ENCODE measurements at places on chromosomes 3 and 15.

DNA sequence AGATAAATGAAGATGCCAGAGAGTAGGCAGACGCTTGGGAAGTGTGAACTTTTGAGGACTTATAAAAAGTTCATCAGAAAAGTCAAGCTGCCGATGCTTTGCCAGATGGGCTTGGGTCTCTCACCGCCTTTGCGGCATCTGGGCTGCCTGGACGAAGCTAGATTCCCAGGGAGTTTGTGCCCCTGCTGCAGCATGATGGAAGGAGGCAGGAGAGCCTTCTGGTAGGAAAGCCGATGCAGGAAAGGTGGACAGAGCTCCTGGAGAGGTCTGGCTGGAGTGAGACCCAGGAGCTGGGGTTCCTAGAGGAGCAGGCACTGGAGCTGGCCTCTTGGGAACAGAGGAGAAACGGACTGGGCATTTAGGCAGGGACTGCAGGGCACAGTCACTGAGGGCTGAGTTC, 51.9 kb upstream of the ATP2B2 start:
- DNase-seq: no peak

- no peak for DNase-seq
These were observed 490.8 kb downstream of the CNTN4 start for GRCh38 chr3:2589336-2589969.

- no peak for DNase-seq
These were observed 72.6 kb downstream of the NPTN start for GRCh38 chr15:73560501-73561117.

- DNase-seq: no peak
These were observed 22.8 kb upstream of the MAP4 start for GRCh38 chr3:48038971-48039481.

- DNase-seq: no peak
These were observed 233.6 kb downstream of the WDR72 start for GRCh38 chr15:53525894-53526293.

DNA sequence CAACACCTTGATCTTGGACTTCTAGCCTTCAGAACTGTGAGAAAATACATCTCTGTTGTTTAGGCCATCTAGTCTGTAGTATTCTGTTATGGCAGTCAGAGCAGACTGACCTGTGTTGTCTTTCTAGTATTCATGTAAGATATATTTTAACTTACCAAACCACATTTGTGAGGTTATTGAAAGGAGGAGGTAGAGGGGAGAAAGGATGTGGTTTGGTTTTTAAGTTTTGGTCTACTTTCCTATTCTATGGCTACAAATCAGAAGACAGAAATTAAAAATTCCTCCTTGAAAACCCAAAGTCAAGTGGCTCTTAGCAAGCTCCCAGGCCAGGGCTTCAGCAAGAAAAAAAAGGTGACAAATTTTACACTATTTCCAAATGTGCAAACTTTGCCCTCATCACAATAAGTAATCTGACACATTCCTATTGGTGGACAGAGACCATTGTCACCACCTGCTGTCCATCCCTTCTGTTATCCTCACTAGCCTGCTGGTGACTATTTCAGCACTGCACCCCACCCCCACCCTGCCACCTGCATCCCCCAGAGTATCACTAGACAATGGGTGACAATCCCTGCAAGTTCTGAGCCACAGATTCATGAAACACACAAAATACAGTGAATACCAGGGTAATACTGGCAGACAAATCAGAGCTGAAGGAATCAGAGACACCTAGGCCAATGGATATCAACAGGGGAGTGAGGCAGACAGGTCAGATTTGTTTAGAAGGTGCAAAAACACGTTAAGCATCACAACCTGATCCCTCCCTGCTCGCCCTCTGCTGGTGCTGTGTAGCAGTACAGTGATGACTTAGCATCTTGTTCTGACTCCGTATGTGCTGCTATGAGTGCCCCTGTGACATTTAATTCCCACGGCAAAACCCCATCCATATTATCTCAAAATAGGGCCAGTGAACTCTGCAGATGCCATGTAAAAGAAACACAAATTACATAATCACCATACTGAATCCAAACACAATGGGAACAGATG, 79.0 kb upstream of the DCLK3 start:
- no peak for DNase-seq

- no peak for DNase-seq
These were observed 174.4 kb upstream of the THBS1 start for GRCh38 chr15:39406485-39406884.

GRCh38 chr3:27378331-27378730, 9.1 kb upstream of the NEK10 start:
- DNase-seq: no peak

DNA sequence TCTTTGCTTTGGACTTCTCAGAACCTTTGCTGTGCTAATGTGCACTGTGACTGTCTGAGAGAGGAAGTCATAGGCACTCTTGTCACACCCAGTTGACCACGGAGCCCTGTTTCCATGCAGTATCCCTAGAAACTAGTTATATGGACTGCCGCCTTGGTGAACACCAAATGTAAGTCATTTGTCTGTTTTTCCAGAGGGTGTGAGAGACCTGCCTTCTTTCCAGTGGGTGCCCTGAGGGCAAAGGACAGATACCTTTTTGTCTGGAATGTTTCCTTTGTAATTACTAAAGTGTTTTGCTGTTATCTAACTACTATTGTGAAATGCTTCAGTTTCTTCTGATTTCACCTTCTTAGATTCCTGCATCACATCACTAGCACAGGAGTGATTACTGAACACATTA, 91.8 kb downstream of the LARS2 start:
- no peak for DNase-seq

DNA sequence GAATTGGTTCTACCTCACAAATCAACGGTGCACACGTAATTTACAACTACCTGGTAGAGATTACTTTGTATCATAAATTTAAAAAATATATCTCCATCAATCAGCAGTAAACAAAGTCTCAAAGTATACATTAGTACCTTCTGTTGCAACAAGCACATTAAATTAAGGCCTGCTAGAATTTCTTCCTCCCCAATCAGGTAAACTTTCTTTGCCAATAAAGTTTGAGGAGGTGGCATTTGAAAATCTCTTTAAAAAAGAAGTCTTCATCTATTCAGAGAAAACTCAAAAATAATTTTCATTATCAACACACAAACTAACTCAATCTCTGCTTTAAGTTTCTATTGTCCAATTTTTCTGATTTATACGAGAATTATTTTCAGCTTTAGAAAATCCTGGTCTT, 4.4 kb downstream of the CCNL1 start:
- DNase-seq: no peak

GRCh38 chr15:57026016-57026592, 107.7 kb downstream of the TCF12 start:
- DNase-seq: no peak

- DNase-seq: no peak
These were observed 84.3 kb downstream of the TTBK2 start for GRCh38 chr15:42836251-42836650.

DNA sequence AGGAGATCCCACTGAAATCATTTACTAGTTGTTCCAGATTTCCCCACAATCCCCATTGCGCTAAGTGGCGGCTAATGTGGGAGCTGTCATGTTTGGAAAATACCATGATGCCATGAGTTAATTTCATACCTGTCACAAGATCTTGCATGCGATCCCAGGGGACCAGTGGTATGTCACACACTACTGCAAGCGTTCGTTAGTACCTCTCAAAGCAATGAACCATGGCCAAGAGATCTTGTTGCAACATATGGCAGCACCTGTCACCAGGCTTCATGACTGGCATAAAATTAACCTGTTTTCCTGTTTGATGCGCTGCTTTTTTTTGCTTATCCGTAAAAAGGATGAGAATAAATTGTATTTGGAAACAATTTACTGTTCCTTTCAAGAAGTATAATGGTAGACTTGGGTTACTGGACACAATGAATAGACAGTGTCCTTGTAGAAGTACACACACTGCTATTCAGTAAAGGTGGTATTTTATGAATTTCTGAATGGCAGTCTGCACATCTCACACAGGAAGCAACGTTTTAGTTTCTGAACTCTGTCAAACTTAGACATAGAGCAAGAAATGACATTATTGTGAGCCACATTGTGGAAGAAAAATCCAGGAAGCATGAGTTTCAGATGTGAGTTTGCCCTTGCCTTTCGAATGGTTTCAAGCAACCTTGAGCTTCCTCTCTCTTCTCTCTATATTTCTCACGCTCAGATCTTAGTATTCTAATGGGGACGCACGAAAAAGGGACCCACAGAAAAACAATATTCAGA, 81.9 kb downstream of the CHL1 start:
- no peak for DNase-seq

- no peak for DNase-seq
These were observed 55.8 kb downstream of the GUCA1C start for GRCh38 chr3:108897883-108898282.

DNA sequence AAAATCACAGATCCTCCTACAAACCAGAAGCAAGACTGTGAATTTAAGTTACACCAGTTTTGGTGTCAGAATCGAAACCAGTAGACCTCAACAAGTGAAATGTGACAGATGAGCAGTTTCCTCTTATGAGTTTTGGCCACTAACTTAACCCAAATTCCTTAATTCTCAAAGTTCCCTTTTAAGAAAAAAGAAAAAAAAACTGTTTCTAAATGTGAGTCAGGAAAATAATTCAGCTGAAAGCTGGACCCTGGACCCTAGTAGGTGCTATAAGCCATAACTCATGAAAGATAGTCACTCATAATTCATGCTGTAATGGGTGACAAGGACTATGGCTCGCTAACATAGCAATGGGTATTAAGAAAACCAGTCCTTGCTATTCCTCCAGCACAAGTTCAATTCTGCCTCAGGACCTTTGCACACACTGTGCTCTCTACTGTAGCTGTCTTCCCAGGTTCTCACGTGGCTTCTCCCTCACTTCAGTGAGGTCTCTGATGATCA, 9.0 kb upstream of the THRB start:
- no peak for DNase-seq

DNA sequence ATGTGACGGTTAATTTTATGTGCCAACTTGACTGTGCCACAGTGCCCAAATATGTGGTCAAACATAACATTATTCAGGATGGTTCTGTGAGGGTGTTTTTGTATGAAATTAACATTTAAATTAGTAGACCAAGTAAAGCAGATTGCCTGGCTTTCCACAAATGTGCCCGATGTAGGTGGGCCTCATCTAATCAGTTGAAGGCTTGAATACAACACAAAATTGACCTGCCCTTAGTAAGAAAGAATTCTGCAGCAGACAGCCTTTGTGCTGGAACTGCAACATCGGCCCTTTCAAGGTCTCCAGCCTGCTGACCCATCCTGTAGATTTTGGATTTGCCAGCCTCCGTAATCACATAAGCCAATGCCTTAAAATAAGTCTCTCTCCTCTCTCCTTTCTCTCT, 215.9 kb downstream of the MEX3B start:
- no peak for DNase-seq

- no peak for DNase-seq
These were observed 123.4 kb upstream of the FRMD4B start for GRCh38 chr3:69509288-69509687.

DNA sequence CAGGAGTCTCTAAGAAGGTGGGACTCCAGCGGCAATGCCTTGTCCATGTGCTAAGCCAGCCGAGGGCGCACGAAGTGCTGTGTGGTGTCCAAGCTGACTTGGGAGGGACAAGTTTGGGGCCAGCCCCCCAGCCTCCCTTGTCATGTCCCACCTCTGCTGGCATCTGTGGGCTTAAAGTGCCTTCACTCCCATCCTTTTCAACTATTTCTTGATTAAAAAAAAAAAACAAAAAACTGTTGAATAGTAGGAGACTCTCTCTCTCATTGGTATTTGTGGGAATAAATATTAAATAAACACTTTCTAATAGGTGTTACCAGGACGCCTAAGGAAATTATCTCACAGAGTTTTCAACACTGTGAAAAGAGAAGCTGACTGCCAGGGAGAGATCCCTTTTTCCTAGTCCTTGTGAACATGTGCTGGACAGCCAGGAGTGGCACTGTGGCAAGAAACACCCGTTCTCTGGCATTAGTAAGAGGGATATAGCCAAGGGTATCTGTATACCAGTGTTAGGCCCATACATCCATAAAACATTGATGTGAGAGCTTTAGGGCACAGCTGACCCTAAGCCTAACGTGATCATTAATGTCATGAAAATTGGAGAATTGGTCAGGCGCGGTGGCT, 158.0 kb downstream of the IGF1R start:
- no peak for DNase-seq

DNA sequence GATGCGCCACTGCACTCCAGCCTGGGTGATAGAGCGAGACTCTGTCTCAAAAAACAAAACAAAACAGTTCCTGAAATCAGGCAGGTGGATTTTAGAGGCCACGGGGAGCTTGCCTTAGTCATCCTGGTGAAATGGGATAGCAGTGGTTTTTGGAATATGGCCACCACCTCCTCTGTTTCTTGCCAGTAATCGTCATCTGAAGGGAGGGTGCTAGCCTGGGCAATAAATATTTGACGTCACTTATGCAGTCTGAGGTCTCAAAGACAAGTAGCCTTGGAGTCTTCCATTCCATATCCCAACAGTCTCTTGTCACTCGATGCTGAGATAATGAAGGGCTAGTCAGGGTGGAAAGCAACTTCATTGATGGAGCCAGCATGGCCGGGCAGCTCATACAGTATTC, 55.2 kb downstream of the KCNAB1 start:
- DNase-seq: no peak

DNA sequence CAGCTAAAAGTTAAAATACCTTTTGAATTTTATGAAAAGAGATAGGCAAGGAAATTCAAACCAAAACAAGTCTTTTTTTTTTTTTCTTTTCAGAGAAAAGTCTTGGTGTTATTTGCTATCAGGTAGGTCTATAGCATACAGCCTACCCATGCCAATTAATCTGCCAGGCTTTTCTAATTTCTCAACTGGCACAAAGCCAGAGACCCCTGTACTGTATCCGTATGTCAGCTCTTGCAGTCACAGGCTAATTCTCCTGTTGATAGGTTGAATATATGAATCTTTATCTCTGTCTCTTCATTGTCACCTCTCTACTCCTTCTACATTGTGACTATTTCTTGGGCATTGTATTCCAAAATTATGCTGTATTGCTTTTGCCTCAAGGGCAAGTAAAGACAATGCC, 133.4 kb downstream of the IL5RA start:
- no peak for DNase-seq

Measured in uterus (tissue), 4 donors.